ENCODE measurements at places on chromosomes 1 and 21.

GRCh38 chr1:194644528-194644927 is 1458.1 kb upstream of the B3GALT2 start:
- no peak for DNase-seq

DNA sequence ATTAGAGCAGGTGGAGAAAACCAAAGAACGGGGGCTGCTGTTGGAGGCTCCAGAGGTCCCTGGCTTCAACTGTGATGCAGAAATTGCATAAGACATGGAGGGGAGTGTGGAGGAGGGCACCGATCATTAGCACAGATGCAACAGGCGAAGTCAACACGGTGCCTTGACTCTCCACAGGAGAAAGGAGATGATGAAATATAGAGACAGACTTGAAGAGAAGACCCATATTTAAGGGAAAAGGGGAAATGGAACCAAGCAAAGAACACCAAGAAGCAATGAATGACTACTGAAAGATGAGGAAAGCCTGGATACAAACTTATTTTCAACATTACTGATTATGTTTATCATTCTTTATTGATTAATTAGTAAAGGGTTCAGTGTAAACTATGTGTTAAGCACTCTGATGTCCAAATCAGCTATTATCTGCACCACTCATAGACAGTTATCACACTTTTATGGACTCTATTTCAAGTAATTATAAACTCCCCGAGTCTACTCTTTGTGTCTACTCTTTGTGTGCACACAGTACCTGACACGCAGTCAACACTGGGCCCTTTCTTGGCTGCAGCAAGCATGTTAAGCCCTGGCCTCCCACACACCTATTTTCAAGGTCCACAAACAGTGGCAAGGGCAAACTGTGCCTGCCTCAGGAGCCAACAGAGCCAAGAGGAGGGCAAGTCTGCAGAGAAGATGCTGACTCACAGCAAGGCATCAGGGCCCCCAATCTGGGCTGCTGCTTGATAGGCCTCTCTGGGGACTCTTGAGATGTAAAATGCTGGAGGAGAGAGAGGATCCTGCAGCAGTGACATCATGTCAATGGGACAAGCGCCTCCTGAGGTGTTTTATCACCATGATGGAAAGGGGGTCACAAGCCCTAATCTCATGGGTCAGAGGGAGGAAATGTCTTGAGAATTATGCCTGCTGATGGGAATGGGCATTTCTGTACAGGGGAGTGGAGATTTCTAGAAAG is 17.6 kb downstream of the PCNX2 start:
- DNase-seq: no peak

DNA sequence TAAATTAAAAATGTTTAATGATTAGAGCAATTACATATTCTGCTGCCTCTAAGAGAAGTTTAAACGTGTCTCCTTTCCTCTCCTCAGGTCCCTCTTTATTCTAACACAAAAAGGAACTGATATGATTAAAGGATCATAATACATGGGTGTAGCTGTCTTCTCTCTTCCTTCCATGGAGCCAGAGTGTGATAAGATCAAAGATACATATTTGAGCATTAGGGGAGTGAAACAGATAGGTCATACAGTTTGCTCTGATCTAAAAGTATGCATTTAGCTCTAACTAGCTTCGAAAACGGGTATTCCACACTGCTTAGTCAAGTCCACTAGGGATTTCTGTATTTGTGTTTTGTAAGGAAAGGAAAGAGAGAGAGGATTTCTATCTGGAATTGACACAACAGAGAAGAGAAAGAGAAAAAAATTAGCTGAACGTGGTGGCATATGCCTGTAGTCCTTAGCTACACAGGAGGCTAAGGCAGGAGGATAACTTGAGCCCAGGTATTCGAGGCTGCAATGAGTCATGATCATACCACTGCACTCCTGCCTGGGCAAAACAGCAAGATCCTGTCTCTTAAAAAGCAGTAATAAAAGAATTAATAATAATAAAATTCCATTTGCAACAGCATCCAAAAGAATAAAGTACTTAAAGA is 63.1 kb downstream of the CDC42BPA start:
- no peak for DNase-seq

DNA sequence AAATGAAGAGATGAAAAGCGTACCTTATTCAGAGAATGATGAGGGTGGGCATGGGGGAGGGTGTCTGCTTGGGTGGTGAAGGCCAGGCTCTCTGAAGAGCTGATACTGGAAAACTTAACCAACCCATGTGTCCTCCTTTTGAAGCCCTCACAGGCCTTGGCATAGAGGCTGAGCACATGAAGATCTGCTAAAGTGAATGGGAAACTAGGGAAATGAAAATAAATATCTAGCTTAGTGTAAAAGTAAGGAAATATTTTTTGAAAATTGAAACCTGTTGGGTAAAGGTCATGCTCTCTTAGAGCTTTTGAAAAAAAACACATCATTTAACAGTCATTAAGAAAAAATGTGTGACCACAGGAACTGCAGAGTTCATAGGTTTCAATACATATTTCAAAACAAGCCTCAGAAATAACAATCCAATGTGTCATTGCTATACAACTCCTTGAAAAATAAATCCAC is 40.5 kb upstream of the RALGPS2 start:
- DNase-seq: no peak

DNA sequence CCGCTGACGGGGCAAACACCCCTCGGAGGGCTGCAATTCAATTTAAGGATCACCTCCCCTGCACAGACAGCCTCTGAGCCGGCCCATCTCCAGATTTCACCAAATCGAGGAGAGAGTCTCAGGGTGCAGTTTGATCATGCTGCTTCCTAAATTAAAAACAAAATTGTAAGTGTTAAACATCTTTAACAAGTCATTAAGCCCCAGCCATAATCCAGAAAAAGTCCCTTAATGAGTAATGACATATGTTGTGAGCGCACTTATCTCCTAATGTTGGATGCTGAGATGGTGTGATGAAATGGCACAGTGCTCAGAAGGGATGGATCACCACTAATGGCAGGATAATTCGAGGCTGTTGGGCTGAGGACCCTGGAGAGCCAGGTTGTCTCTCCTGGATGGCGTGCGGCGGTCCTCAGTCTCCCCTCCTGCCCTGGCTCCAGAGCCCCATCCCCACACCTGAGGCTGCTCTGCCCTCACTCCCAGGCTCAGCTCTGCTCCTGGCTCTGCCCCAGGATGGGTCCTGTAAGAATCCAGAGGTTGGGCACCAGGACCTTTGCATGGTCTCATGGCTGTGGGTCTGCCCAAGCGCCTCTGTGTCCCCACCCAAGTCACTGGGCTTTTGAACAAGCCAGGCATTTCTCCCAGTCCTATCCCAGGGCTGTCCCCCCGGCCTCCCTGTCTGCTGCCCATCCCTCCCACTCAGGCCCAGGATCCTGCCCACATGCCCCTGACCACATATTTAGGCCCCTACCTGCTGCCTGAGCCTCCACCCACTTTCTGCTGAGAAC is 224.4 kb upstream of the POU3F1 start:
- DNase-seq: no peak

All from NCI-H774 (cell line).